ENCODE measurements at places on chromosomes 1 and 21.

GRCh38 chr1:162561616-162562469, at the start of gene UAP1:
Gene UAP1 (plus strand): TSS chr1:162561722. CDS start chr1:162566069, 4,347 bp downstream.
- DNase-seq = no peak

DNA sequence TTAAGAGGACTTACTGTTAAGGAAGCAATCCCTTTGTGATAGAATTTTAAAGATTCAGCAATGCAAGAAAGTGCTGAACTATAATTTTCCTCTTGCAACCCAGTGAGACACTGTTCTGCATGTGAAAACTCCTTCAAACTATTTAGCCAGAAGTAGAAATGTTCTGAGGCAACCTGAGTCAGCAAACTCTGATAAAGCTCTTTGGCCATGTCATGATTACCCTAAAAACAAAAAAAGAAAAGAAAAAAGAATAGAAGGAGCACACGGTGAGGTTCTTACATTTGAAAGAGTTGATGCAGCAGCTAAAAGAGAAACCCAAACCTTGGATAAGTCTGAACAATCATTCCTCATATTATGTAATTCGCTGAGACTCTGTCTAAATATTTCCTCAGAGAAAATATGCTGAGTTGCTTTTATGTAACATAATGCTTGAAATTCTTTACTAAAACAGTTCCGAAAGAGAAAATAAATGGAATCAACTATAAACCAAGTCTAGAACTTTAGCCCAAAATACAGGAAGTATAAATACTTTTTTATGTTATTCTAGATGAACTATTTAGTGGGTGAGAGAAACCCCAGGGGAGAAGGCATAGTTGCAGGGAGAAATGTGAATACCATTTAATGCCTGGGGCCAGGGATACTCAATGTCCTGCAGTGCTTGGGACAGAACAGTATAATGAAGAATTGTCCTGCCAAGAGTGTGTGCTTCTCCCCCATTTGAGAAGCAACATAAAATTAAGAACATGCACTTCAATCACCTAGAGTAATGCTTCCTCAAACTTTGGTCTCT, 60.0 kb downstream of the INTS7 start:
- DNase-seq = no peak

DNA sequence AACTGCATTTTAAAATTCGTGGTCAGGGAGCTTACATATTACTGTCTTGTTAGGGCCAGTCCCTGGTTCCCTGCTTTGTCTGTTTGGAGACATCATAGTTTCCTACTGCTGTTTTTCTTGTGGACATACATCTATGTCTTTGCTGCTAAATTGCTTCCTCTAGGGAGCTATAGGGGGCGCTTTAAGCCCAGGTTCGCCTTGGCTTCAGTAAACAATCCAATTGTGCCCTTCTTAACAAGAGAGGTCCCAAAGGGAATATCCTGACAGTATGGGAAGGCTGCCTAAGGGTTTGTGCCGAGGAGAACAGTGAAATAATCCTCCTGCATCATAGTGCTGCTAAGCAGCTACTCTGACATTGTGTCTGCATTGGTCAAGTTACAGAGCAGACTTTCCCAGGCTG, 112.5 kb downstream of the USH2A start:
- DNase-seq = peak; percentile 40

DNA sequence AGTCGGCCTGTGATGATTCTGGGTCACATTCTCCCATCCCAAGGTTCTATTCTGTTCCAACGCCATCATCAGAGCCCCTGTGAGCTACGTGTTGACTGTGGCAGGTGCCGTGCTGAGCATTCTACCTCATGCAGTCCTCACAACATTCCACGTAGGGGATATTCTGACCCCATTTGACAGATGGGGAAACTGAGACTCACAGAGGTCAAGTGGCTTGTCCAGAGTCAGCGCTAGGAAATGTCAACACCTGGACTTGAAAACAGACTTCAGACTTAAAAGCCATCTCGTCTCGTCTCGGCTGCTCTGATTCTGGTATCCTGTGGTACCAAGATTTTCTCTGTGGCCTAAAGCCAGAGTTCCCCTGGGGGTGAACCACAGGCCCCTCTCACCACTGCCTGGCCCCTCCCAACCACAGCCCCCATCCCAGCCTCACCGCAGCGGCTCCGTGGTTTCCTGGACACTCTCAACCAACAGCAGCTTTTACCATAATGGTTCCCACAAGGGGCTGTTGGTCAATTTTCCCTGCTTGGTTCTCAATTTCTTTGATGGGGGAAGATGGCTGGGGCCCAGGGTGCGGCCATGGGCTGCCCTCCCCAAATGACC, 39.6 kb downstream of the SDC3 start:
- no peak for DNase-seq

- DNase-seq = peak; percentile 53
Observed at GRCh38 chr1:200150721-200151120, 123.2 kb downstream of the NR5A2 start.

GRCh38 chr1:3459940-3460671, 5.6 kb downstream of the ARHGEF16 start:
- peak; percentile 23 for DNase-seq

DNA sequence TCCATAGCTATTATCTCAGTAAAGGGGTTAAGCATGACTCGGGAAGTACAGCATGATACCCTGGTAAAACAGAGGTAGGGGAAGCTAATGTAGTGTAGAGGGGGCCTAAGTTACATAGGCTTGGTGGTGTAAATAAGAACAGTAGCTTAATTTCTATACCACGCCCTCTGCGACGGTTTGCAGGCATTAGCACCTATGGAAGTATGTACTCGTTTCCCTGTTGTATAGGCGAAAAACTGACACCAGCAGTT, 470 bp upstream of the NAXE start:
- DNase-seq = no peak

GRCh38 chr21:17201741-17202260, 311.0 kb upstream of the CXADR start:
- DNase-seq = no peak

- DNase-seq = peak; percentile 6
Observed at GRCh38 chr1:12387641-12388040, 157.8 kb downstream of the VPS13D start.

DNA sequence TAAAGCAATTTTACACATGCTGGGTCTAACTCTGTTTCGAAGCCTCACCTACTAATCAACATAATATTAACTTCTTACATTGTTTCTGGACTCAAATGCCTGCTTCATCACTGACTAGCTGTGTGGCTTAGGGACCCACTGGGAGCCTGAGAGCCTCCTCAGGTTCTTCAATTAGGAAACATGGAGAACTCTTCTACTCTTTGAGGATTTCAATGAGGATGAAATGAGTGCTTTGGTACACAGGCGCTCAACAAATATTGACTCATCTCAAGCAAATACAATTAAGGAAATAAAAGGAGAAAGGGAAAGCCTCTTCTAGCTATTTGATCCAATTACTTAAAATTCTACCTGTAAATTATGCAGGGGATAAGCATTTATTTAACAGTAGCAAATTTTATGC, 84.4 kb upstream of the JAK1 start:
- DNase-seq = no peak

DNA sequence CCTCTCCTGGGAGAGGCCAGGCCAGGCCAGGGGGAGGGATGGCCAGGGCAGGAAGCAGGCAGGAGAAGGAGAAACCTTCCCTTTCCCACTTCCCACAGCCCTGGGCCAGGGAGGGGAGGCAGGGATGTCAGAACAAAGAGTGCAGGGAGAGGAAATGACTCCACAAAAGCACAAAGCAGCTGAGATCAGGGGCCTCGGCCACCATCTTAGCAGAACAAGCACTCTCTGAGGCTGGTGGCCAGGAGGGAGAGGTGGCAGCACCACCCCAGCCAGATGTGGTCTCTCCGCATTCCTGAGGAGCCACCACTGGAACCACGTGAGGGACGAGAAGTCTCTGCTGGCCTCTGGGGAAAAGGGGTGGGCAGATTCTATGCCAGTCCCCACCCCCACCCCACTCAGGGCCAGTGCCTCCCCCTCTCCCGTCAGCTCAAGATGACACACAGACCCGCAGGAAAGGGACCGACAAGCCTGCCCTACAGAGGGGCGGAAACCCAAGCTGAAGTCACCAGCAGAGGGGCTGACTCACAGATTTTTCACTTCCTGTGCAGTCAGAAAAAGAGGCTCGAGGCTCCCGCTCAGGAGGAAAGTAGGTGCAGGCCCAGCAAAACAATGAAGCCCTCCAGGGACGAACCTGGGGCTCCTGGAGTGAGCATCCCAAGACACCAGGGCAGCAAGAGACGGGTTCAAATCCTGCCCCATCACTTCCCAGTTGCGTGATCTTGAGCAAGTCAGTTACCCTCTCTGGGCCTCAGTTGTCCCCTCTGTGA, 24.1 kb upstream of the ALDH4A1 start:
- peak; percentile 72 for DNase-seq

- DNase-seq = no peak
Observed at GRCh38 chr1:185308126-185308525, 8.9 kb downstream of the IVNS1ABP start.

- DNase-seq = peak; percentile 86
Observed at GRCh38 chr21:33761441-33762036, 119.2 kb downstream of the ITSN1 start.

- no peak for DNase-seq
Observed at GRCh38 chr21:40547906-40548513, 298.9 kb downstream of the DSCAM start.

- DNase-seq = no peak
Observed at GRCh38 chr1:244075247-244075722, 24.2 kb downstream of the ZBTB18 start.

- peak; percentile 90 for DNase-seq
Observed at GRCh38 chr1:146036965-146037646, 15.6 kb upstream of the HJV start.

- peak; percentile 75 for DNase-seq
Observed at GRCh38 chr1:232226197-232226712, 403.7 kb downstream of the SIPA1L2 start.

DNA sequence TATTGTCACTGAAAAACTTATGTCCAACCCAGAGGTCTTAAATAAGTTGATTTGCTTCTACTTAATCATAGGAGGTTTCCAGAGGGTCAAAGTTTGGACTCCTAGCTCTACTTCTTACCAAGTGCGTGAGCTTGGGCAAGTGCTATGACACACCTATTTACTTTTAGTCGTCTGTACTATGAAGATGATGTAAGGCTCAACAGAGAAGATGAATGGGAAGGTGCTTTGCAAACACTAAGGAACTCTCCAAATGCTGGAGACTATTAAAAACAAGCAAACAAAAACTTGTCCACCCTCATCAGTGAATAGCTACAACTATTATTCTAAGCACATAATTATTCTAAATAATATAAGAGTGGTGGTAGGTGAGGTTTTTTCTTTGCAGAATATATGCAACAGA, 232.3 kb upstream of the USP24 start:
- no peak for DNase-seq

DNA sequence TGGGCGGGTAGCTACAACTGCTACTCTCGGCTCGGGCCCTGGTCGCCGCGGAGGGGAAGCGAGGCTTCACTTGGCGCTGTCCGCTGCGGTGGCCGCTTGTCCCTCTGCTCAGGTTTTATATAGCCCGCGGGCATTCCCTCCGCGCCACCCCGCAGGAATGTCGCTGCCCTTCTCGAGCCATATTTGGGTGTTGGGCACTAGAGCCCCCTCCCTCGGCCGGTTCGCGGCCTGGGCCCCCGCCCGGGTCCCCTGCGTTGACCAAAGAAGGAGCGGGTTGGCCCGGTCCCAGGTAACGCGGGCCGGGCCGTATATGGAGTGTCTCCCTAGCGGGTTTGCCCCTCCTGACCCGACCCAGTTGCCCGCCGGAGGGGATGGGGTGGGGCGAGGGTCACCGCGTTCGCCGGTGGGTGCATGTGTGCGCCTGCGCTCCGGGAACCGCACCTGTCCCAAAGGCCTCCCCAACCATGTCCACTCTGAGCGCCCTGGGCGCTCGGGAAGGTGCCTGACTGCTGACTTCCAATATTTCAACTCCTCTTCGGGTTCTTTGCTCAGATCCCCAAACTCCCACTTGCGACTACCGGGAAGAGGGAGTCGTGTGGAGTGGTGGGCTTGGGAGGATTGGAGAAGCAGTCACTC, at the start of gene ACTA1:
Gene ACTA1, minus strand, starts transcription at position 90 of the 636 bp plus-strand sequence. CDS start 979 bp downstream, outside the sequence.
- DNase-seq = peak; percentile 96
